ENCODE measurements at places on chromosomes 11 and 22. TPM values are rescaled to one million over a fixed set of nuclear protein-coding genes. Genes with fewer than 3 reads are reported as not detected.

Gene CYP2D6
- total RNA-seq = 1.1 TPM

Gene OR5AS1
- not detected for total RNA-seq

Gene ANKK1
- 0.72 TPM for total RNA-seq

Gene PHLDB1
- total RNA-seq = 9.3 TPM

Gene KCNJ11
- total RNA-seq = 0.36 TPM

Gene CELF1
- total RNA-seq = 63.7 TPM

Gene OR2AG1
- not detected for total RNA-seq

Gene RAG2
- total RNA-seq = not detected

Gene IGSF9B
- 1.5 TPM for total RNA-seq

Gene INPP5J
- total RNA-seq = 1.5 TPM

Gene BEST1
- 0.44 TPM for total RNA-seq

Gene OR4P4
- total RNA-seq = not detected

Gene WBP2NL
- 0.60 TPM for total RNA-seq

Gene SCGB1C1
- total RNA-seq = not detected

Gene MMP10
- 1.4 TPM for total RNA-seq

Gene DUSP8
- 0.76 TPM for total RNA-seq

Gene PATE1
- not detected for total RNA-seq

Gene KCNJ4
- not detected for total RNA-seq

Gene FGF19
- not detected for total RNA-seq

Gene PTGDR2
- 0.12 TPM for total RNA-seq

Gene KCNK4
- not detected for total RNA-seq

Gene PCF11
- total RNA-seq = 28.7 TPM

Gene PRRG4
- total RNA-seq = 36.9 TPM

Gene KCNE3
- total RNA-seq = 2.5 TPM

Gene OR4A16
- total RNA-seq = not detected

Gene PANX2
- total RNA-seq = 0.92 TPM

Gene ANO9
- total RNA-seq = 12.8 TPM

Gene TRIM49B
- not detected for total RNA-seq

Gene LRRC32
- total RNA-seq = 9.0 TPM

Gene C22orf31
- not detected for total RNA-seq

Gene OTOG
- not detected for total RNA-seq

Gene YPEL4
- not detected for total RNA-seq

Gene PHF21B
- not detected for total RNA-seq

Gene PGR
- 0.12 TPM for total RNA-seq

Gene PNPLA3
- 1.3 TPM for total RNA-seq

Gene ST14
- 121 TPM for total RNA-seq

Gene TSPAN32
- not detected for total RNA-seq

Gene FAM111B
- total RNA-seq = 9.6 TPM

Gene MS4A12
- not detected for total RNA-seq

Gene PDGFB
- 0.96 TPM for total RNA-seq

Gene KDM4E
- not detected for total RNA-seq

Gene NEFH
- total RNA-seq = not detected

Gene MAP6
- total RNA-seq = 0.32 TPM

Gene MOGAT2
- total RNA-seq = 0.60 TPM

Gene DKK3
- 21.2 TPM for total RNA-seq

Gene DGKZ
- total RNA-seq = 31.4 TPM

Gene KIF18A
- 5.4 TPM for total RNA-seq

Gene IRAG1
- 3.2 TPM for total RNA-seq

Gene CDCA5
- 14.1 TPM for total RNA-seq

Gene MEN1
- 15.6 TPM for total RNA-seq

Gene TRPM5
- total RNA-seq = not detected

Measured in esophagus mucosa (tissue), 1 donor.